ENCODE measurements at places on chromosomes 6 and 20.

GRCh38 chr6:45473121-45473993, 95.6 kb upstream of the SUPT3H start:
- DNase-seq, result no peak

DNA sequence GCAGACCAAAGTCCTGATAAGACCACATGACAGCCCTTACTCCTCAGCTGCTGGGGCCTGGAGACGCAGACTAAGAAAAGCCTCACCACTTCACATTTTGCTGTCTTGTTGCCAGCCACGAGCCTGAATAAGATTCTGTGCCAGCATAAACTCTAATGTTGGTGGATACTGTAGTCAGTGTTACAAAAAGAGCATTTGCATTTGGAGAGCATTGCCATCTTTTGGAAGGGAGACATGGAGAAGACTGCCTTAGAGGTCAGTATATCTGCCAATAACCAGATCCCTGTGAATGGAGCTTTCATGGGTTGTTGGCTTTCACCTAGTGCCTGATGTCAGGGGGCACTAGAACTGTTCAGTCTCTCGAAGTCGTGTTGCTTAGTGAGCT, 315.2 kb downstream of the ZFAND3 start:
- DNase-seq, result no peak

DNA sequence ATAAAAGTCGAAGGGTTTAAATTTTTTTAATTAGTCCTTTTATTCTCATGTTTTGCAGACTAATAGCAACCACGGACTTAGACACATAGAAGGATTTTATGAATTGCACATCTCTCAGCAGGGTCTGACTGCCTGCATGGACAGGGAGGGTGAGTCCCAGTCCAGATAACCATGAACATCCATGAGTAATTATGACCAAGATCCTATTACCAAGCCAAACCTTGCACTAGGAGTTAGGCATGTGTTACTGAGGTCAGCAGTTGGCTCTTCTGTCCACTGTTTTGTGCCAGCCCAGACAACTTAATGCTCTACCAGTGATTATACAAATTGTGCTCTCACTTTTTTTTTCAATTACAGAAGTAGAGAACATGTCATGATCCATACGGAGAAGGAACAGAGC, 211.2 kb downstream of the MAFB start:
- DNase-seq, result no peak

DNA sequence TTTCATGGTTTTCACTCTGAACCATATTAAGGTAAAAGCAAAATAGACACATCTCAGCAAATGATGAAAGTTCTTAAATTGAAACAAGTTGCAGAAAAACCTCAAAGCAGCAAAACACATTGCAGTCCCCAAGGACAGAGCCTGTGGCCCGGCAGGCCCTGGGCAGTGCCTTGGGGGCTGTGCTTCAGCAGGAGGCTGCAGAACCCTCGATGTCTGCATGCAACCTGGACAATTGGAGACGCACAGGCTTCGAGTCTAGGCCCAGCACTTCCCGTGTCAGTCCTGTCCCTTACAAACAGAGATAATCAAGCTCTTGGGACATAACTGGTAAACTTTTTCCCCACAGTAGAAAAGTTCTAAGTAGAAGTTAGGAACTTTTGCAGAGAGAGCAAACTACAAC, 9.2 kb downstream of the PYGB start:
- DNase-seq, result no peak

DNA sequence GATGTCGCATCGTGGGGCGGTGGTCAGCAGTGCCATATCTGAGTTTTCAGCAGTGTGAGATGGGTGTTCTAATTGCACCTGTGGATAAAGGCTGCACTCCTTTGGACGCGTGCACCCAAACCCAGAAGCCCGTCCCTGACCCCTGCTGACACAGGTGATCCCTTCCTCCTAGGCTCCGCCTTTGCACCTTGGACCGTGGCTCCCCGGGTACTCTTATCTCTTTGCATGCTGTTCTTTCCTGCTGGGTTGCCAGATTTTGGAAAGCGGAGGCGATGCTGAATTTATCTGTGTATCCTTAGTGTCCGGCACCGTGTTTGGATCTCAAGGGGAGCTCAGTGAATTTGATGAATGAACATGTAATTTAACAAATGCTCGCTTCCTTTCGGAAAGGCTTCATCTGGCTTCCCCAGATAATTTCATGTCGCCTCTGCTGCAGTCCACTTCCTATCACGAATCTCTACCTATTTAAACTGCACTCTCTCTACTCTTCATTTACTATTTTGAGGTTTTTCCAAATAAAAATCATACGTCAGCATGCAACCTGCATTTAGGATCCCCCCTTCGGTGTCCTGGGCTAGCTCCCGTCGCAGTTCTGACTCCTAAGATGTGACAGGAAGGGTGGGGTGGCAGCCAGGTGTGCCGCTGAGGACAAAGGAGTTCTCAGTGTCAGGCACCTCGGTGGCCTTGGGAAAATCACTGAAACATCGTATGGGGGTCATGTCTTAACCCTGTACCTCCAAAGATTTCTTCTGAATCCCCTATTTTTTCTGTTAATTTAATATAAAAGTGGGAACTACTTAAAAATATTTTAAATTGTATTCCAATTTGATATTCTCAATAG, 753 bp upstream of the PERP start:
- DNase-seq, result no peak

DNA sequence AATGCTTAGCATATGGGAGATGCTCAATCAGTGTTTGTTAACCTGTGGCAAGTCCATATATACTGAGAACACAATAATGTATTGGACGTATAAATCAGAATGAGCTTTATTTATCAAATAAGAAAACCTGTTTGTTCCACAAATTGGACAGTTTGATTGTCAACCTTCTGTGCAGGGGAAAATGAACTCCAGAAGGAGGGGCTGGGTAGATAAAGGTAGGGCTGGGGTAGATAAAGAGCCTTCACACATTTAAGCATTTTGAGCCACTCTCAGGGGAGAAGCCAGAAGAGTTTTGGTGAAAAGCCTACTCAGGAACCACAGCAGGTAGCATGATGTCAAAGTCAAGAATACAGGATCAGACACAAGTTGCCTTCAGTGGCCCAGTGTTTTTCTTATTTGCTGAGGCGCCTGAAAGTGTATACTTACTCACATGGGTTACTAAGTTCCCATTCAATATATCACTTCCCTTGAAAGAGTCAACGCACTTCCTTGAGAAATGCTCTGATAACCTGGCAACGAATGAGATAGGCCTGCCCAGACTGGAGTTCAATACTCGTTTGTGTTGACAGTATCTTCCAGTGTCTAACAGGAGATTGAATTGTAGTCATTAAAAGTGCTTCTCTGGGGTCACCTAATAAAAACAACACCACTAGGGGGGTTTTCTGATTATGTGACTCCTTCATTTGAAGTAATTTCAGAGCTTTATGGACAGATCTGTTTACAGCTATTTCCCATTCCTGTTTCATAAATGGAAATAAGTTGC, 263.9 kb upstream of the CITED2 start:
- no peak for DNase-seq

- no peak for DNase-seq
Measured at GRCh38 chr6:52826513-52826912, 14.1 kb downstream of the GSTA5 start.

Data from amniotic epithelial cell (primary cell).